ENCODE measurements at places on chromosomes 4 and X.

- DNase-seq: no peak
Measured at GRCh38 chr4:113270520-113271319, 221.3 kb downstream of the ANK2 start.

DNA sequence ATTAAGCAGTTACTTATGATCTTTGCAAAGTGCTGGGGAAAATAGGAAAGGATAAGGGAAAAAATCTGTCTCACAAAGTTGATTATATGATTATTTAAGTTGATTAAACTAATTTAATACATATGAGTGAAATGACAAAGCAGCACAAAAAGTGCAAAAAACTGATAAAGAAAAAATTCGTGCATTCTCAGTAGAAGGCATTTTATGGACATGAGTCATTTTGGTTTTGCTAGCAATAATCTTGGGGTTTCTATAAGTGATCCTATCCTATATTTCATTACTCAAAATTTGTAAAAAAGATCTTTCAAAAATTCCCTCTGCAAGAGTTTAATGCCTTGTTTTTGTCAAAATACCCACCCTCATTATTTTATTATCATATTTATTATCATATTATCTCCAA lies 224.2 kb upstream of the ANXA10 start:
- DNase-seq: no peak

DNA sequence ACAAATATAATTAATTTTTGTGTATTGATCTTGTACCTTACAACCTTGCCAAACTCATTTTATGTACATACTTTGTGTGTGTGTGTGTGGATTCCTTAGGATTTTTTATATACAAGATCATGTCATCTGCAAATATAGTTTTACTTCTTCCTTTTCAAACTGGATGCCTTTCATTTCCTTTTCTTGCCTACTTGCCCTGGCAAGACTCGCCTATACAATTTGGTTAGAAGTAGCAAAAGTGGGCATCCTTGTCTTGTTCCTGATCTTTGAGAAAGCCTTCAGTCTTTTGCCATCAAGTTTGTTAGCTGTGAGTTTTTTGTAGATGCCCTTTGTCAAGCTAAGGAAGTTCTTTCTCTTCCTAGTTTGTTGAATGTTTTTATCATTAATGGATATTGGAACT lies 30.5 kb downstream of the RUFY3 start:
- no peak for DNase-seq

GRCh38 chrX:147602176-147602696 lies 309.5 kb upstream of the FMR1 start:
- no peak for DNase-seq

- DNase-seq: no peak
Measured at GRCh38 chr4:52996261-52997131, 134.4 kb downstream of the RASL11B start.

- DNase-seq: no peak
Measured at GRCh38 chr4:118867311-118868067, 21.2 kb upstream of the SYNPO2 start.

GRCh38 chrX:96707804-96708203 lies 23.2 kb downstream of the DIAPH2 start:
- no peak for DNase-seq

DNA sequence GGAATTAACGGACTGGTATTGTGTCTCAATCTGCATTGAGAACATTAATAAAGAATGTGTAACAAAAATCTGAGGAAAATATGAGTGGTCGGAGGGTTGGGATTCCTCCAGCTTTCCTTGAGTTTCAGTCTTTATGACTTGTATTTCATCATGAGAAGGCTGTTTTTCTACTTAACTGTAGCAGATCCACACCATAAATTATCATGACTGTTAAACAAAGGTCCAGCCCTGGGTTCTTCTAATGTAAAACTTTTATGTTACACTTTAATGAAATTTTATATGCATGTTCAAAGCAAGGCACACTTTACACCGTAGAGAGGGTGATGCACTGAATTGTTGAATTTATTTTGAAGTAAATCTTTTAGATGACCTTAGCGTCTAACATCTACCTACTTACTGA lies 7.0 kb downstream of the AFF2 start:
- DNase-seq: no peak

- DNase-seq: no peak
Measured at GRCh38 chr4:168791376-168791775, 218.7 kb downstream of the CBR4 start.

DNA sequence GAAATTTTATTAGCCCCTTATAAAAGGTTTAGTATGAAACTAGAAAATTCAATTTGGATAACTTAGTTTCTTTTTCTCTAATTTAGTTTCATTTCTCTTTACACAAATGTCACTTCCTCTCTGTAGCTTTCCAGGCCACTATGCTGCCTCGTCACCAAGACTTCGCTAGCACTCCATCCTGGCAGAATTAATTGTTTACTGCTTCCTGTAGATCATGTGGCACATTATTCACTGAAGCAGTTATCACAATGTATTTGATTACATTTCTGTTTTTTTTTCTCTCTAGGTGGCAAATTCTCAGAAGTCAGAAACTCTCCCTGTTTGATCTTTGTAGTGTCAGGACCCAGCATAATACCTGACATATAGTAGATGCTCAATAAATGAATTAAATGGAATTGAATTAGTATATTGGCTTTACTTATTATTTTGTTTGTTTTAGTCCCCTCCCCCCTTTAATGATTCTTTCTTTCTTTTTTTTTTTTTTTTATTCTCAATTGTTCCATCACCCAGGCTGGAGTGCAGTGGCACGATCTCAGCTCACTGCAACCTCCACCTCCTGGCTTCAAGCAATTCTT lies 9.3 kb upstream of the SAT1 start:
- DNase-seq: no peak

- no peak for DNase-seq
Measured at GRCh38 chr4:156628858-156629257, 342.7 kb downstream of the PDGFC start.

DNA sequence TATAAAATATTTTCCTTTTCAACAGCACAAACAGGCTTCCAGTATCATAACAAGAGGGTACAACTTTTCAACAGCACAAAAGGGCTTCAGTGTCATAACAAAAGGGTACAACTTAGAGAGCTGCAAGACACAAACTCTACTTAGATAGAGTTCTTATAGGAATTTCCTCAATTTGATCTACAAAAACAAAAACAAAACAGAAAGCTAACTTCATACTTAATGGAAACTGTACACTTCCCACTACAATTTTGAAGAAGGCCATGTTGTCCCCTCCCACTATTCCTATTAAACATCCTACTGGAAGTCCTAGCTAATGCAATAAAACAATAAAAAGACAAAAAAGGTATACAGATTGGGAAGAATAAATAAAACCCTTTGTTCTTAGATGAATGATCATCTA lies 96.7 kb downstream of the CENPC start:
- DNase-seq: no peak

GRCh38 chr4:55675196-55675793 lies 39.2 kb upstream of the NMU start:
- peak; percentile 26 for DNase-seq

DNA sequence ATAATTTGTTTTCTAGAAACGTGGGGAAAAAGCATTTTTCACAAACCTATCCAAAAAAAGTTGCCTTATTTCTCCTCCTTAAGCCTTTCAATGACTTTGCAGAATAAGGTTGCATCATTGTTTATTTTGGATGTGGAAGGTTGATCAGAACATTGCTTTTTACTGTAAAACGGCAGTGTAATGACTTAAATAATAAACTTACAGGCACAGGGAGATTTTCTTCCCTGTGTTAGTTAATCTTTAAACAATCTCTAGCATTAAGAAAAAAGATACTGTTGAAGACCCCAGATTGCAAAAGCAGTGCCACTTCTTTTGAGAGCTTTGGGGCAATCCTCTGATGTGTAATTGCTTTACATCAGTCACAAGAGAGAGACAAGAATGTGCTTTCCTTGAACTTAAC lies 153.4 kb downstream of the ARX start:
- no peak for DNase-seq

DNA sequence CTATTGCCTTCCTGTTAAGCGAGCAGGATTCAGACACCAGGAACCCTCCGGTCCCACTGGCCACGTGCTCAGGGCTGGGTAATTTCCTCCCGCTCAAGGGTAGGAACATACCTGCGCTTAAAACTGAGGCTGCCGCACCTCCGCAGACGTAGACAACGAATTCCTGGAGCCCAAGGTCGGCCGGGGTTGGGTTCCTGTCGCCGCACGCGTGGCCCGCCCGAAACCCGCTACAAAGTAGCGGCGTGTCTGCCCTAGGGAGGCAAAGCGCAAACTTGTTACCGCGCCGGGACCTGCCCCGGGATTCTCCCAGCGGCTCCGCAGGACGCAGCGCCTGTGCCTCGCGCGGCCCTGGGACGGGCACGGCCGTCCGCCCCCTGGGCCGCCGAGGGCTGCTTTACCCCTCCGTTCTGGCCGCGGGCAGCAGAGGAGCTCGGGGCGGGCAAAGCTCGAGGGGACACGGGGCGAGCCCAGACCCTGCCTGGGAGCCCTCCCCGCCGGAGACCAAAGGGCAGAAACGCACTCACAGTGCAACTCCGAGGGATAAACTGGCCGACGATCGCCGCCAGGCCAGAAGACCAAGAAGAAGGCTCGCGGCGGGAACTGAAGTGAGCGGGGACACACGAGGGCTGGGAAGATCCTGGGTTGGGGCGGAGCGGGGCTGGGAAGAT lies at the start of gene ERVMER34-1:
Gene ERVMER34-1 (minus strand): TSS at position 607 of the 668 bp plus-strand sequence. CDS start 5,905 bp downstream, outside the sequence.
- no peak for DNase-seq

DNA sequence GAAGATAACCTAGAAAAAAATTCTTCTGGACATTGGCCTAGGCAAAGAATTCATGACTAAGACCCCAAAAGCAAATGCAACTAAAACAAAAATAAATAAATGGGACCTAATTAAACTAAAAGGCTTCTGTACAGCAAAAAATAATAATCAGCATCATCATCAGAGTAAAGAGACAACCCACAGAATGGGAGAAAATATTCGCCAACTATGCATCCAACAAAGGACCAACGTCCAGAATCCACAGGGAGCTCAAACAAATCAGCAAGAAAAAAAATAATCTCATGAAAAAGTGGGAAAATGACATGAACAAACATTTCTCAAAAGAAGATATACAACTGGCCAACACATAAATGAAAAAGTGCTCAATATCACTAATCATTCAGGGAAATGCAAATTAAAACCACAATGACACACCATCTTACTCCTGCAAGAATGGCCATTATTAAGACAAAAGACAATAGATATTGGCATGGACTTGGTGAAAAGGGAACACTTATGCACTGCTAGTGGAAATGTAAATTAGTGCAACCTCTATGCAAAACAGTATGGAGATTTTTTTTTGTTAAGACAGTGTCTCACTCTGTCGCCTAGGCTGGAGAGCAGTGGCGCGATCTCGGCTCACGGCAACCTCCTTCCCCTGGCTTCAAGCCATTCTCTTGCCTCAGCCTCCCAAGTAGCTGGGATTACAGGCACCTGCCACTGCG lies 29.9 kb downstream of the ELF2 start:
- DNase-seq: no peak

All from DMS79 treated with DMSO at 0.1 percent for 48 hours (cell line).